A549 treated with DMSO at 1 μM for 4 hours (cell line): ENCODE measurements at places on chromosomes 7 and 10. TPM values are rescaled to one million over a fixed set of nuclear protein-coding genes. Genes with fewer than 3 reads are reported as not detected.

SLC26A5 gene
- total RNA-seq, result not detected in 5 replicates

RADIL gene
- total RNA-seq, result 1.3 to 2.4 TPM (median 1.6 TPM) in 5 replicates

PTPRN2 gene
- 0.52 to 1.2 TPM (median 0.91 TPM) in 5 replicates for total RNA-seq

CPED1 gene
- total RNA-seq, result 0.02 to 0.07 TPM in 2 of 5 replicates, not detected in the others

LBX1 gene
- not detected in 5 replicates for total RNA-seq

TRIP6 gene
- 46.1 to 61.3 TPM (median 52.0 TPM) in 5 replicates for total RNA-seq

KIF11 gene
- total RNA-seq, result 34.6 to 44.8 TPM (median 42.7 TPM) in 5 replicates

TAS2R41 gene
- total RNA-seq, result not detected in 5 replicates

KCNIP2 gene
- total RNA-seq, result 0.69 to 1.2 TPM (median 0.89 TPM) in 5 replicates

STRA8 gene
- total RNA-seq, result not detected in 5 replicates

GJC3 gene
- total RNA-seq, result 0.09 to 0.18 TPM (median 0.13 TPM) in 4 of 5 replicates, not detected in the other

SPDYE9 gene
- total RNA-seq, result not detected in 5 replicates

ADAM12 gene
- 3.3 to 7.7 TPM (median 5.5 TPM) in 5 replicates for total RNA-seq

CYP3A5 gene
- 1.4 to 2.2 TPM (median 1.5 TPM) in 5 replicates for total RNA-seq

UNCX gene
- total RNA-seq, result 0.07 to 0.08 TPM in 2 of 5 replicates, not detected in the others

C7orf25 gene
- total RNA-seq, result 1.00 to 4.0 TPM (median 2.7 TPM) in 5 replicates
